NCI-H2081 (cell line): ENCODE measurements at places on chromosomes 16 and 17.

GRCh38 chr16:19713697-19714096 lies 4.3 kb downstream of the KNOP1 start:
- no peak for DNase-seq

DNA sequence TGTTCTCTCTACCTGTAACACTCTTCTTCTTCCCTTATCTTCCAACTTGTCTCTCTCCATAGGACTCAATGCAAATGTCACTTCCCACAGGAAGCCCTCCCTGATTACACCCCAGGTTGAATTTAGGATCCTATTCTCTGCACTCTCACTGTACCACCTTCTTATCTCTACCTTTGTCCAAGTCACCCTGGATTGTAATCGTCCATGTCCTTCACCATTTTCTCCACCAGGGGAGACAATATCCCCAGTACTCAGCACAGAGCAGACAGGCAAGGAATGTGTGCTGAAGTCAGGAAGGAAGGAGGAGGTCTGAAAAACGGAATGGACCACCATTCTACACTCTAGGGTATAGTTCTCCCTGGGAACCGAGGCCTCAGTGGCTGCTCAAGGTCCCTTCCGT lies 14.2 kb downstream of the C16orf82 start:
- DNase-seq = no peak

DNA sequence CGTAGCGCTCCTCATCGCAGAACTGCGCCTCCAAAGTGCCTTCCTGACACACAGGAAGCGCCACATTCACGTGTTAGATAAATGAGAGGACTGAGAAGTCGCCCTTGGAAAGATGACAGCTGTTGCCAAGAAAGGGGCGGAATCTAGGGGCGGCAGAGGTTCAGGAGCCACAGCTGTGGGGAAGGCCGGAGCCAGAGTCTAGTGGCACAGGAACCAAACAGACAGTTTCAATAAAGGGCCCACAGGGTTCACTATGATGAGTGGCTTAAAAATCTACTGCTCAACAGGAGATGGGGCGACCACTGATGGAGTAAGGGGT lies 4.7 kb downstream of the FLCN start:
- no peak for DNase-seq

GRCh38 chr16:88552815-88553214 lies 17.4 kb upstream of the ZC3H18 start:
- DNase-seq = no peak

GRCh38 chr17:33178681-33179080 lies 114.4 kb downstream of the ASIC2 start:
- DNase-seq = no peak

DNA sequence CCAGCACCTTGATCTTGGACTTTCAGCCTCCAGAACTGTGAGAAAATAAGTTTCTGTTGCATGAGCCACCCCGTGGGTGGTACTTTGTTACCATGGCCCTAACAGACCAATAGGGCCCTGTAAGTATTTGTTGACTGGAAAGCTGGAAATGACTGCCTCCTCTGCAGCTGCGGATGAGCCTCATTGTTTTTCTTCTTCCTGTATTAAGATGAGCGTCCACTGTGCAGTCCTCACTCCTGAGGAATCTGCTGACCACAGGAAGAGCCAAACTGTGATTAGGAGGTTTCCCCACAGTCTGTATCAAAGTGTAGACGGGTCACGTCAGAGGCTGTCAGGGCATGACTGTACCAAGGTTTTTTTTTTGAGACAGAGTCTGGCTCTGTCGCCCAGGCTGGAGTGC lies 12.2 kb upstream of the AKTIP start:
- DNase-seq = no peak

- no peak for DNase-seq
These were observed 16.1 kb downstream of the PARN start for GRCh38 chr16:14613991-14614390.

- DNase-seq = no peak
These were observed 476.9 kb upstream of the GOT2 start for GRCh38 chr16:59210955-59211541.

GRCh38 chr17:70096861-70097260 lies 21.8 kb downstream of the KCNJ16 start:
- no peak for DNase-seq
